Fibroblast of the aortic adventitia (primary cell): ENCODE measurements at places on chromosomes 2 and 18. TPM values are rescaled to one million over a fixed set of nuclear protein-coding genes. Genes with fewer than 3 reads are reported as not detected.

NEDD4L gene
- total RNA-seq = 15.5 and 22.2 TPM in 2 replicates

EFEMP1 gene
- total RNA-seq = 652 and 1,009 TPM in 2 replicates

TPO gene
- total RNA-seq = not detected in 2 replicates

KCNK3 gene
- 2.3 TPM in 1 of 2 replicates, not detected in the other for total RNA-seq

NAT8 gene
- not detected in 2 replicates for total RNA-seq

GYPC gene
- 38.7 and 62.7 TPM in 2 replicates for total RNA-seq

CCBE1 gene
- total RNA-seq = 16.2 and 35.3 TPM in 2 replicates

GPR55 gene
- under 0.01 TPM in 1 of 2 replicates, not detected in the other for total RNA-seq

CHN1 gene
- total RNA-seq = 2.3 and 3.3 TPM in 2 replicates

SALL3 gene
- not detected in 2 replicates for total RNA-seq

CEBPZ gene
- total RNA-seq = 64.3 and 104 TPM in 2 replicates
